ENCODE measurements at places on chromosomes 13 and 19. TPM values are rescaled to one million over a fixed set of nuclear protein-coding genes. Genes with fewer than 3 reads are reported as not detected.

PBX4 gene
- total RNA-seq = 5.2 TPM

- DNase-seq = no peak
Observed at GRCh38 chr13:23279321-23279720, 98.5 kb downstream of the SGCG start.

DNA sequence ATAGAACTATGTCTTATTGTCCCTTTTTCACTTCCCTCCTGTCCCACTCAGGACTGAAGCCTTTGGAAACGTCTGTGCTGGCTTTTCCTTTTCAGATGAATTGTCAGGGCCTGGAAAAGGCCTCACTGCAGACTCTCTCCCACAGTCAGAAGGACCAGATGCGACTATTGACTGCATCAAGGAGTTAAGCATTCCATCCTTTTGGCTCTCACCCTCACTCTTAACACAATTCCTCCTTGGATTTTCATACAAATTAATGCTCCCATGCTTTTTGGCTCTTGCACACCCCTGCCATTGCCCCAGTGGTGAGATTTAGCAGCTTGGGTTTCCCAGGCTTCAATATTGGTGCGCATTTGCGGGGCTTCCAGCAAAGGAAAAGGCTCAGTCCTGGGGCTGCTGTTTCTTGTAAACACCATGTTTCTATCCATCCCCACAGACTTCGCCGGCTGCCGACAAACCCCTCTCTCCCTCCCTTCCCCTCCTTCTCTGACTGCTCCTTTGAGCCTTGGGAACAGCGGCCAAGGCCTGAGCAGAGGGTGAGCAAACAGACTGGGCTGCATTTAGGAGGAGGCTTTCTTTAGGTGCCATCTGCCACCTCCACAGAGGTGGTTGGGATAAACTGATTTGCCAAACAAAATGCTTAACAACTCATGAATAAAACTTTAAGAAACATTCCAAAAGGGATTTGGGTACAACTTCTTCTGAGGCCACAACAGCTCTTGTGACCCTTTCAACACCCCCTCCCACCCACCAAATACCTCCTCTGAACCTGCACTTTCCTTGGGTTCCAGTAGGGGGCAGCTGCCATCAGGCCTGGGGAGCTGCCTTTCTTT, 48.6 kb upstream of the PCDH8 start:
- DNase-seq = no peak

DNA sequence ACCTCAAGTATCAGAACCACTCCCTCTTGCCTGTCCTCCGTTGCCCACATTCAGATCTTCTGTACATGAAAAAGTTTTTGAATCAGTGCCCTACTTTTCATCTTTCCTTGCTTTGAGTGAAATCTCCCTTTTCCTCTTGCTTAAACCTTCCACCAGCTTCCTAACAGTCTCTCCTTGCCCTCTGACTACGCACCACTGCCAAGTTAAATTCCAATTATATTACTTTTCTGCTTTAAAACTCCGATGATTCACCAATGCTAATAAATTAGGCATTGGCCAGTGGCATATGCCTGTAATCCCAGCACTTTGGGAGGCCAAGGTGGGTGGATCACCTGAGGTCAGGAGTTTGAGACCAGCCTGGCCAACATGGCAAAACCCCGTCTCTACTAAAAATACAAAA, 30.7 kb upstream of the RFXAP start:
- DNase-seq = no peak

Measured in vagina (tissue), 2 donors.